ENCODE measurements at places on chromosomes 2 and 18. TPM values are rescaled to one million over a fixed set of nuclear protein-coding genes. Genes with fewer than 3 reads are reported as not detected.

The CD226 gene
- total RNA-seq: 1.1 TPM

The CCBE1 gene
- 93.9 TPM for total RNA-seq

The IL36G gene
- not detected for total RNA-seq

The SERPINB8 gene
- total RNA-seq: 18.3 TPM

The PHOSPHO2 gene
- 0.54 TPM for total RNA-seq

The STRADB gene
- total RNA-seq: 32.5 TPM

The RNF152 gene
- total RNA-seq: 18.9 TPM

The PIEZO2 gene
- total RNA-seq: 3.3 TPM

The DUSP2 gene
- 1.8 TPM for total RNA-seq

The GALNT3 gene
- total RNA-seq: 2.0 TPM

The IER3IP1 gene
- 7.0 TPM for total RNA-seq

The LRRC30 gene
- not detected for total RNA-seq

The MAPK4 gene
- not detected for total RNA-seq

The RNU2-63P gene
- total RNA-seq: 174 TPM

The TCF7L1 gene
- 0.72 TPM for total RNA-seq

The POTEC gene
- total RNA-seq: not detected

The ZNF385B gene
- not detected for total RNA-seq

The TMEM200C gene
- 1.7 TPM for total RNA-seq

The PRSS56 gene
- not detected for total RNA-seq

The ZNF142 gene
- 3.3 TPM for total RNA-seq

The STEAP3 gene
- total RNA-seq: 18.9 TPM

The MC5R gene
- not detected for total RNA-seq

The CLIP4 gene
- 64.2 TPM for total RNA-seq

The CNTNAP5 gene
- total RNA-seq: not detected

The FKBP7 gene
- 32.6 TPM for total RNA-seq

The ICOS gene
- total RNA-seq: not detected

The DNAH7 gene
- 0.36 TPM for total RNA-seq

The POTEI gene
- not detected for total RNA-seq

The ZNF519 gene
- total RNA-seq: 4.7 TPM

The MOGAT1 gene
- total RNA-seq: not detected

The RTTN gene
- 19.9 TPM for total RNA-seq

The TDRD15 gene
- not detected for total RNA-seq

The MYO3B gene
- total RNA-seq: not detected

The ACKR3 gene
- not detected for total RNA-seq

The ANTXR1 gene
- total RNA-seq: 29.2 TPM

The GRB14 gene
- total RNA-seq: not detected

The ANKRD53 gene
- total RNA-seq: 0.54 TPM

The GAL3ST2 gene
- total RNA-seq: not detected

The BMP10 gene
- total RNA-seq: not detected

Measured in IMR-90 (cell line).